Activated CD4-positive, alpha-beta T cell treated with anti-CD3 and anti-CD28 coated beads, Interleukin-2, amount 50 U/mL, for 24 hours (primary cell): ENCODE measurements at places on chromosomes 1 and 21.

DNA sequence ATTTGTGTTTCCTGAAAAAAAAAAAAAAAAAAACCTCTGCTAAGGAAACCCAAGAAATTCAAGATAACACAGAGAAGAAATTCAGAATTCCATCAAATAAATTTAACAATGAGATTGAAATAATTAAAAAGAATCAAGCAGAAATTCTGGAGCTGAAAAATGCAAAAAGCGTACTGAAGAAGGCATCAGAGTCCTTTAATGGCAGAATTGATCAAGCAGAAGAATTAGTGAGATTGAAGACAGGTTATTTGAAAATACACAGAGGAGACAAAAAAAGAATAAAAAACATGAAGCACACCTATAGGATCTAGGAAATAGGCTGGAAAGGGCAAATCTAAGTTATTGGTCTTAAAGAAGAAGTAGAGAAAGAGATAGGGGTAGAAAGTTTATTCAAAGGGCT lies 38.2 kb downstream of the NME7 start:
- DNase-seq, result no peak

GRCh38 chr1:15423355-15424077 lies 13.8 kb downstream of the EFHD2 start:
- no peak for DNase-seq

DNA sequence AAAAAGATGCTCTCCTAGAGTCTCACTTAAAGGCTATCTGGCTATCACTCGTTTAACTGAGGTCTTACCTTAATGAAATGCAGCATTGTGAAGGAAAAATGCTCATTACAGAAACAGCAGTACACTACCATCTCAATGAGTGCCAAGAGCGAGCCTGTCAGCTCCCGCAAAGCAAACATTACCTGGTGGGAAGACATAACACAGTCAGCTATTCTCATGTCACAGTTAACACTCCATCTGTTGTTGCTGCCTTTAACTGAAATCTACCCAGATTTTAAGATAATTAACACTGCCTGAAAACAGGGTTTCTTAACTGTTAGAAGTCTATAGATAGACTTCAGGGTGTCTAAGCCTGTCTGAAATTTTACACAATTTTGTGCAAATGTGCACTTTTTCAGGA lies 39.1 kb downstream of the PCSK9 start:
- DNase-seq, result no peak

DNA sequence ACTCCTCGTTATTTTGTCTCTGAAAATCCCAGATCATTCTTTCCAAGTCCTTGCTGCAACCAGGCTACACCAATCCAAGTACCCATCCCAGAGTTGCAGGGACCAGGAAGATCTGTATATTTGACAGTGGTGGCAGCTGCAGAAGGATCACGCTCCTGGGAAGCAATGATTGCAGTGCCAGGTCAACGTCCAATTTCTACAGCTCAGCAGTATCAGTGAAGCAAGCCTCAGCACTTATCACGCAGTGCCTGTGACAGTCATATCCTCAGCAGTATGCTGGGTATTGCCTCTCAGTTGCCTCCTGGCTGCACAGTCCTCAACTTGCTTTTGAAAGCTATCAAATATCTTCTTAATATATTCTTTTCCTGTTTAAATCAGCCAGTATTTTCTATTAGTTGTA lies 66.7 kb downstream of the BARHL2 start:
- no peak for DNase-seq

- DNase-seq, result no peak
Observed at GRCh38 chr1:243597383-243597782, 252.7 kb downstream of the AKT3 start.

- no peak for DNase-seq
Observed at GRCh38 chr1:241688940-241689368, 36.9 kb downstream of the WDR64 start.

DNA sequence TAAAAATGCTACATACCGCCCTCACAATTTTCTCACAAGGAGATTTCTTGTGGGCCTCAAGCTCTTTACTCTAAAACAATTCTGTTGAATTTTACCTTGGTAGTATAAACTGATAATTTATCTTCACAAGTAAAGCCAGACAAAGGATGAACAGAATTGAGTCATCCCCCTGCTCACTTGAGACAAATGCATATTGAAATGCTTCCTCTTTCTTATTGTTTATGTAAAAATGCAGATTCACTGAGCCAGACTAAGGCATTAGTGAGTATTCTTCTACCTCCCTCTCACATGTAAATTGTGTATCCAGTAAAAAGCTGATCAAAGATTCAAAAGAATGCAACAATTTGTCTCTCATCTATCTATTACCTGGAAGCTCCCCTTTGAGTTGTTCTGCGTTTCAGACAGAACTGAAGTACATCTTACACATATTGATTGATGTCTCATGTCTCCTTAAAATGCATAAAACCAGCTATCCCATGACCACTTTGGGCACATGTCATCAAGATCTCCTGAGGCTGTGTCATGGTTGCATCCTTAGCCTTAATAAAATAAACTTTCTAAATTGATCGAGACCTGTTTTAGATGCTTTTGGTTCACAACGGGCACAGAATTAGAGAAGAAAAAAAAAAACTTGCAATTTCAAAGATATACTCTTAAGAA lies 743.1 kb upstream of the B3GALT2 start:
- DNase-seq, result no peak

- no peak for DNase-seq
Observed at GRCh38 chr1:41387667-41388091, 26.4 kb downstream of the FOXO6 start.

GRCh38 chr1:3271866-3272265 lies 182.6 kb upstream of the ARHGEF16 start:
- no peak for DNase-seq

GRCh38 chr1:235867903-235868469 lies 1.3 kb upstream of the LYST start:
- DNase-seq, result no peak

DNA sequence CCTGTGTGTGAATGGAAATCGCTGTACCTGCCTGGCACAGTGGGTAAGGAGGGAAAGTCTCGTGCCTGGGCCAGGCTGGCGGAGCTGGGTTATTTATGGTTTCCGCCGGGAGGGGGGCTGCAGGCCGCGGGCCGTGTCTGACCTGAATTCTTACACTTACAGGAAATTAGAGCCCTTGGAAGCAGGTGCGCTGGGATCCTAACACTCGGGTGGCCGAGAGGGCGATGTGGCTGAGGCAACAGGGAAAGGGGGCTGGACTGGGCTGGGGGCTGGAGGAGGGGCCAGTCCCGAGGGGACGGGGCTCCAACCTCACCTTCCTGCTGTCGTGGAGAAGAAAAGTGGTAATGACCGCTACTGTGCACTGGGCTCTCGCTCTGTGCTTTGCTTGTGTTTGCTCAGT lies 109.4 kb upstream of the WNT4 start:
- no peak for DNase-seq

- DNase-seq, result no peak
Observed at GRCh38 chr21:41833497-41834115, 45.5 kb downstream of the PRDM15 start.

DNA sequence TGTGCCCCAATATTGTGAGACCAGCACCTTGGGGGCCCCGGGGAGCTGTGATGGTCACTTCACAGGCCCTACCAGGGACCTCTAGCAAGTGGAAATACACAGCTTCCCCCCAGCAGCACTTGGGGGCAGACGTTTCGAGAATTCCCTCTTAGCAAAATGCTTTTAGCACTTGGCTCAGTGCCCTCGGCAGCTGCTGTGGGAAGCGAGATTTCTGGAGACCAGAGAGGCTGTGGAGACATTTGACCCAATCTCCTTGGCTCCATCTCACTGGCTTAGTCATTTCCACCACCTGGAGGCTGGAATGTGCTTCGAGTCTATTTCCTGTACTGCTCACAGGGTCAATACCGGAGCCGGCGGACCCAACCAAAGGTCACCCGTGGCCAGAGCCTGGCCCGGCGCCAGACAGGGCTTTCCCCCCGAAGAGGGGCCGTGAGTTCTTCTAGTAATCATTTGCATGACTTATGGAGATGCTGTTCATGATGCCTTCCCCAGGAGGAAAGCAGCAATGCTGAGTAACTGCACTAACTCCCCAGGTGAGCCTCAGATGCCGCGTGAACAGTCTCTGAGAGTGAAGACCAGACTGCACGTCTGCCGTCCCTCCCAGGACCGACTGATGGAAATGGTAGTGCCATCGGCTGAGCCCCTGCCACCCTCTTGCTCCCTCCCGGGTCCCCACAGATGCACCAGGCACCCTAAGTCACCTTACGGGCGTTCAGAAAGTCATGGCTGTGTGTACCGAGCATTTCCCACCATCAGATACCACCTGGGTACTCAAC lies 4.4 kb upstream of the C2CD2 start:
- DNase-seq, result no peak

DNA sequence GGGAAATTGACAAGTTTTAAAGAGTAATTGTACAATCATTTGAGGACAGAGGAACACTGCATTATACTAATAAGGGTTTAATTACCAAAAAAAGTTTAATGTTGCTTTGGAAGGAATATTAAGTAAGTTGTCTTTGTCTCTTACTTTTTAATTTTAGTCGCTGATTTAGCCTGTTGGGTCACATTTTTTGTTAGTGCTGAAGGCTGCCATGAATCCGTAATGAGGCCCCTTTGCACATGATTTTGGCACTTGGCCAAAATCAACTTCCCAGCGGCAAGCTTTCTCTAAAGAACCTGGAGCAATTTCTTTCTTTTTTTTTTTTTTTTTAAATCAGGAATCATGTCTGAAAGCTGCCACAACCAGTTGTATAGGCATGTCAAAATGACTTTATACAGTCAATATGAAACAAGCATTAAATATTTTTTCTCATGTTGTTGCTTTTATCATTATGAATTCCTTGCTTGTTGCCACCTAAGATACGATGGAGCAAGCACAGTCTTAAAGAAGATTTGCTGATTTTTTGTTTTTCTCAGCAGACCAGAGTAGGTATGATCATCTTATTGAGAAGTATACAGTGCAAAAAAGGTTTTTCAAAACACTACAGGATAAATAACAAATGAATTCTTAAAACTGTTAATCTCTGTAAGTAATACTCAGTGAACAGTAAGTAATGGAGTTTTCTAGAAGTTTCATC lies 690.4 kb downstream of the USP25 start:
- no peak for DNase-seq

DNA sequence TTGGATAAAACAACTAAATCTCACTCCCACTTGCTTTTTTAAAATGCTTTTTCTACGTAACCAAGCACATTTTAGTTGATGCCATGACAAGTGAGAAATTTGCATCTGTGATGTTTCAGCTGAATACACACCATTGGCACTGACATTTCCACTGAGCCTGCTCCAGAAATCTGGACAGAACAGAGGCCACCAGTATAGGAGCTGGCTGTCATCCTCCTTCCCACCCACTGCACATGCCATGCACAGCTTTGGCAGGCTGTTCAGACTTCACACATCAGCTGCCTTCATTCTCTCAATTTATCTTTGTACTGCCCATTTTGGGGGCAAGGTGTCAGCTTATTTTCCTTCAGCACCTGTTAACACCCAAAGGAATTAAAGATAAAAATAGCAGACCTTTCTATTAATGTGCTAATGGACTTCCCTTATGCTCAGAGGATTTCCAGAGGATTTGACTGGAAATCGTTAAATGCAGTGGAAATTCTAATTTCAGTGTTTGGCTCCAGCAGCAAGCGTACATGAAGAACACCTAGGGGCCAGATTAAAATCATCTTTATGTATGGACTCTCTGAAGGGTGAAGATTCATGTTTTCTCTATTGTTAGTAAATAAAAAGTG lies 12.9 kb upstream of the PODN start:
- no peak for DNase-seq

DNA sequence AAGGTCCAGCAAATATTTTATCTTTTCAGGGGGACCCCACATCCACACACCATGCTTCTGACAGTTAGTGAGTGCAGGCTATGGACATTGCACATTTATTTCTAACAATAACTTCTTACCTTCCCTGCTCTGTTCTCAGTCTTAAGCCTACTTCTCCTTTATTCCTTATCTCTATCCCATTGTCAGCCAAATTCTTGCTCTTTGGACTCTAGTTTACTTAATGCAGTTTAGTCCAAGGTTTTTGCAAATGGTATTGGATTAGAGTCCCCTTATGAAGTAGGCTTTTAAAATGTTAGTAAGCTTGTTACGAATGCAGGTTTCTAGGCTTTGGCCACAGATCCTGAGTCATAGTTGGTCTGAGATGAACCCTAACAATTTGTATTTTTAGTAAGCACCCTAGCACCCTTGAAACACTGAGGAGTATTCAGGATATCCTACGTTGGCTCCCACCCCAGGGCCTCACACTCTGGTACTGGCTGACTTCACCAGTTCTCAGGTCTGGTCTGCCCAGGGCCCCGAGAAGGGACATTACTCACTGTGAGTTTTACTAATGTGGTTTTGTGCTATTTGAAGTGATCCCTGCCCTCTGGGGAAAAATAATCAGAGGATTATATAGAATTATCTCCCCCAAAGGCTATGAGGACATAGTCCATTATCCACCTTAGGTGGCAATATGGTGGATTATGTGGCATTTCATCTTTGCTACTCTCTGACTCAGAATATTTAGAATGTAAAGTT lies 239.5 kb downstream of the TGFB2 start:
- DNase-seq, result no peak

DNA sequence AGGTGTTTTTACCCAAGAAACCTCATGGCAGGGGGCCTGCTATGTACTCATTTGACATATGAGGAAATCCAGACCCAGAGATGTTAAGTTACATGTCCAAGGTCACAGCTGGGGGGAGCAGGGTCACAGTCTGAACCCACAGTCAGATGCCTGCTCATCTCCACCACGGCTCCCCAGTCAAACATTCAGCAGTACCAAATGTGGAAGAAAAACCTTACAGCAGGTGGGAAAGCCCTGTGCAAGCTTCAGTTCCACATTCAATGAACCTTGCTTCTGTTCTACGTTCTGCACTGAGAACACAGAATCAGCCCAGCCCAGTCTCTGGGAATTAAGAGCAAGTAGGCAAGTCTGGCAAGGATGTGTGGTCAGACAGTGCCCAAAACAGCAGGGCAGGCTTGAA lies 35.2 kb downstream of the LRP8 start:
- DNase-seq, result no peak

- DNase-seq, result no peak
Observed at GRCh38 chr1:29854700-29855276, 618.5 kb downstream of the PTPRU start.

- no peak for DNase-seq
Observed at GRCh38 chr21:9758888-9759287, 762.5 kb upstream of the TPTE start.

DNA sequence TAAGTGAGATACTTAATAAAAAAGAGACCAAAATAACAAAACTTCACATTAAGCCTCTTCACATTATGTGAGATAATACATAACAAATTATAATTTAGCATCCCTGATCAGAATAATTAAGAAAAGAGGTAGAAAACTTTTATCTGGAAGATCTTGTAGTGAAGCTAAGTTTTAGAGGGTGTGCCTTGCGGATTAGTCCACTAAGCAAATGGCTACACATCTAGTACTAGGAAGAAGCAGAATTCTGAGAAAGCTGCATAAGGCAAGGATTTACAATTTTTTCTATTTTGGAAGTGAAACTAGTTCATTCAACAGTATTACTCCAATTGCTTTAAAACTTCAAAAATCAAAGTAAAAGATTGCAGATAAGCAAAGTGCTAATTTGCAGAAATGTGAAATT lies 3.5 kb downstream of the YOD1 start:
- no peak for DNase-seq

- no peak for DNase-seq
Observed at GRCh38 chr1:184030433-184031091, 7.0 kb downstream of the COLGALT2 start.

- DNase-seq, result no peak
Observed at GRCh38 chr1:222996310-222996975, 146.6 kb downstream of the TLR5 start.

- DNase-seq, result no peak
Observed at GRCh38 chr1:186626356-186626932, 53.8 kb downstream of the PTGS2 start.
